ACHN (cell line): ENCODE measurements at places on chromosomes 7 and 10.

GRCh38 chr10:10528563-10528910 is 489.1 kb upstream of the CELF2 start:
- DNase-seq: no peak

- no peak for DNase-seq
These were observed 106.4 kb upstream of the CARD11 start for GRCh38 chr7:3150027-3150426.

DNA sequence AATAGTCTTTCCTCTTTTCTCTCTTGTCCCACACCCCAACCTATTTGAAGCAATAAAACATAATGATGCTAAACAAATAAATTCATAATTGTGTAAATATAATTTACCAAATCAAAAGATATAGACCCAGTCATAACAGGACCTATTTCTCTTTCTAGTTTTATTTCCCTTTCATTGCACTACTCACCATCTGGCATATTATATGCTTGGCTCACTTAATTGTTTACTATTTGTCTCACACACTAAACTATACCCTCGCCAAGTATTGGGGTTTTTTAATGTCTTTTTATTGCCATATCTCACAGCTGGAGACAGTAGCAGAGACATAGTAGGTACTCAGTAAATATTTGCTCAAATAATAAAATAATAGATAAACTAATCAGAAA is 597.5 kb upstream of the PCDH15 start:
- DNase-seq: no peak

- peak; percentile 21 for DNase-seq
These were observed 11.1 kb downstream of the MCU start for GRCh38 chr10:72702868-72703581.

- peak; percentile 63 for DNase-seq
These were observed 55.9 kb upstream of the PDZD8 start for GRCh38 chr10:117431160-117431559.

DNA sequence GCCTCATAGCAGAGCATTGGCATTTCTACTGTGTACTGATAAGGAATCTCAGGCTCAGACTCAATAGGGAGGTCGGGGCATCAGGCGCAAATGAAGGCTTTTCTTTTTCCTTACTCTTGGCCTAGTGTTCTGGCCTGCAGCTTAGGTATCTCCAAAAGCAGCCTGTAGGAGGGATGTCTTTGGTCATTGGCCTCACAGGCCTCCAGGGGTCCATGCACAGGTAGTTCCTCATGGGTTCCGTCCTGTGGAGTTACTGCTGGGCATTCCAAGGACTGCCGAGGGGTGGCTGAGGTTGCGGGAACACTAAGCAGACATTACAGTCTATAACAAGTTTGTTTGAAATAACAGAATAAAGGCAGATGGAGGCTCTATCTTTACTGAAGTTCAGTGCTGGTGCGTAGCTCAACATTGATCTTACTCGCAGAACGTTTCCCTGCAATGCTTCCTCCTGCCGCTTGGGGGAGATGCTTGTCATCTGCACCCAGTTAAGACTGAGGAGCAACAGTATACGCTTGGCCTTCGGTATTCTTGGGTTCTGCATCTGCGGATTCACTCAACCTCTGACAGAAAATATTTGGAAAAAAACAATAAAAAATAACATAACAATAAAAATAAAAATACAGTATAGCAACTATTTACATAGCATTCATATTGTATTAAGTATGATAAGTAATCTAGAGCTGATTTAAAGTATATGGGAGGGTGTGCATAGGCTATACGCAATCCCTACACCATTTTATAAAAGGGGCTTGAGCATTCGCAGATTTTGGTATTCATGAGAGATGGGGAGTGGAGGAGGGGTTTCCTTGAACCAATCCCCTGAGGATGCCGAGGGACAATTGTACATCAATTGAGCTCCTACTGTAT is 58.9 kb downstream of the SH2D4B start:
- peak; percentile 60 for DNase-seq
